ENCODE measurements at places on chromosomes 1 and 21.

- DNase-seq = no peak
Observed at GRCh38 chr1:235632506-235633401, 16.8 kb downstream of the GNG4 start.

- no peak for DNase-seq
Observed at GRCh38 chr21:28464095-28464494, 528.6 kb downstream of the LTN1 start.

- no peak for DNase-seq
Observed at GRCh38 chr1:172390301-172390682, 30.2 kb upstream of the C1orf105 start.

DNA sequence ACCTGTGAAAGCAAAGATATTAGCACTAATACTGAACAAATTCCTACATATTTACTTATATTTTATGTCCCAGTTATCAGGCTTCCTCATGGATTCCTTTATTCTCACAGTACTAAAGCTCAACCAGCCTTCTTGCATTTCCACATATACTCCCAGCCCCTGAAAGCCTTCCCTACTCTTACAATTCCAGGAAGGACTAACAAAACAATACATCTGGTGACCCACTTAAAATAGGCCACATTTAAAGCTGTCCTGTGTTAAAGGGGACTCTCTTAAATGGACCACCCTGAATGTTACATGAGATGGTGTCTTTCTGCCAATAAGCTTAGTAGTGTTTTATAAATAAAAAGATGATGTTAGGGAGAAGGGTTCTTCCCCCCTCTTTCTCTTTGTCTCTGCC, 54.4 kb downstream of the NTMT2 start:
- no peak for DNase-seq

GRCh38 chr1:205211839-205212536, 486 bp upstream of the DSTYK start:
- no peak for DNase-seq

- no peak for DNase-seq
Observed at GRCh38 chr1:110174961-110175360, 24.7 kb downstream of the SLC6A17 start.

GRCh38 chr1:230292689-230293389, 133.3 kb downstream of the PGBD5 start:
- peak; percentile 22 for DNase-seq

- no peak for DNase-seq
Observed at GRCh38 chr1:224523676-224524075, 89.1 kb upstream of the WDR26 start.

GRCh38 chr1:22710701-22711049, at the start of gene EPHB2:
EPHB2 (plus strand) TSS chr1:22710839; CDS start chr1:22710983, 144 bp downstream.
- DNase-seq = no peak

GRCh38 chr1:117093091-117093534, 28.4 kb downstream of the TRIM45 start:
- DNase-seq = no peak

DNA sequence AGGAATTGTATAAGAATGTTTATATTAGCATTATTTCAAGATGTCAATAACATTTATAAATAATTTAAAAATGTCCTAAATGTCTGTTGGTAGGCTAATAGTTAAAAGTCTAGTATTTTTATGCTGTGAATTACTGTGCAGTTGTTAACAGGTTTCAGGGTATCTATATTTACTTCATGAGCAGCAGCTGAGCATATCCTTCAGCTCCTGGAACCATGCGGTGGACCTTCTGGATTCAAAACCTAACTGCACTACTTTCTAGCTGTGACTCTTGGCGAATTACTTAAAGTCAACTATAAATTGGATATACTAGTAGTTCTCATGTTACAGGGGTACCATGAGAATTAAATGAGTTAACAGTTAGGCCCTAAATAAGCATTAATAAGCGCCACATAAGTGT, 3.7 kb downstream of the CEP350 start:
- no peak for DNase-seq

- no peak for DNase-seq
Observed at GRCh38 chr1:30525971-30526651, 197.3 kb downstream of the MATN1 start.

- DNase-seq = no peak
Observed at GRCh38 chr1:23013657-23014056, 2.0 kb downstream of the TEX46 start.

- DNase-seq = no peak
Observed at GRCh38 chr1:96880626-96881025, 159.0 kb downstream of the PTBP2 start.

DNA sequence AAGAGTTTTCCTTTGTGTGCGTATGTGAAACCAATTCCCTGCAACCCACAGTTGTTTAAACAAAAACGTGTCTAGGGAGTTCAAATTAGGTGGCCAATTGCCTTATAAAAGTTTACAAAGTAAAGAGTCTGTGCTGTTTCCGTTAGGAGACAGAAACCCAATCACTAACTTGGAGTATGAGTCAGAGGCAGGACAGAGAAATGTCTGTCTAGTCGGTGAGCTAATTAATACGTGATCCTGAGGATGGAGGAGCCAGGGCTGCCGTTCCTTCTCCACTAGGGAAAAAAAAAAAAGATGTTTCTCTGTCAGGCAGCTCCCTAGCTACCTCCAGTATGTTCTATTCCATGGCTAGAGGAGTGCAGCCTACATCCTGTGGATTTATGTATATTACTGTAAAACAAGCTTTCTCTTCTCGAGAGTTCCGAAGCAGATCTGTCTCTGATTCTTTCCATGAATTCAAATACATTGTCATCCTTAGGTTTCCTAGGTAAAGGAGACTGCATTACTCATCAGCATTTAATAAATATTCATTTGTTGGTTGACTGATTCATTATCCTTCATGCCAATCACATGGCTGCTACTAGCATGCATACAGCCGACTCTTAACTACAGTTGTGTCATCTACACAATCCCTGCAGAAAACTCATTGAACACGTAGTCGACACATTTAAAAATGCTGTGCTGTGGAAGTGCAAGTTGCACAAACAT, 430.6 kb downstream of the KIF26B start:
- peak; percentile 12 for DNase-seq

DNA sequence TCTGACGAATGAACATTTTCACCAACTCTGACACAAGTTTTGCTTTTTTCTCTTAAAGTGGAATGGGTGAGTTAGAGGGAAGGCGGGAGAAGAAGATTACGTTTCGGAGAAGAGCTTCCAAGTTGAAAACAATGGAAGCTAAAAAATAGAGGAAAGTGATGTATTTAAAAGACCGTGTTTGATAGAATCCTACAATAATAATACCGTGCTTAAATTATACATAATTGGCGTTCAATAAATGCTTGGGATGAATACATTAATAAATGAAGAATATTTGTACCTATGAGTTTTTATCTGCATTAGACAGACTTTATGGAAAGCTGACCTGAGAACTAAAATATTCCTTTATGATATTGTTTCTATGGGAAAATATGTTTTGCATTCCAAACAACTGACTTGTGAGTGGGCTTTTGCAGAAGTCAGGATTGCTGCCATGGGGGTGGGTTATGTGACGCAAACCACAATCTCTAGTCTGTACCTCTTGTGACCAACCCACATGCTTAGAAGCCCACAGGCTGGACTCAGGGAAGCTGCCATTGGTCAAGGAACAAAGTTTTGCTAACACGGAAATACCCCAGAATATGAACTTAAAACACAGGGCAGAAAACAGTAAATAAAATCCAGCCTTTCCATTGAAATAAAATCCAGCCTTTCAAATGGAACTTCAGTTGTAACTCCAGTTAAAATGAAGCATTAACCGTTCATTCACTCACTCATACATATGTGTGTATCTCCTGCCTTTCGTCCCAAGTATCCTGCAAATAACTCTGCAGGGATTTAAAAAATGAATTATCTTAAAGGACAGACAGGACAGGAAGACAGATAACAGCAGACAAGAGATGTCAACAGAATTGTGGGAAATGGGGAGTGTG, 21.3 kb upstream of the ATF3 start:
- no peak for DNase-seq

DNA sequence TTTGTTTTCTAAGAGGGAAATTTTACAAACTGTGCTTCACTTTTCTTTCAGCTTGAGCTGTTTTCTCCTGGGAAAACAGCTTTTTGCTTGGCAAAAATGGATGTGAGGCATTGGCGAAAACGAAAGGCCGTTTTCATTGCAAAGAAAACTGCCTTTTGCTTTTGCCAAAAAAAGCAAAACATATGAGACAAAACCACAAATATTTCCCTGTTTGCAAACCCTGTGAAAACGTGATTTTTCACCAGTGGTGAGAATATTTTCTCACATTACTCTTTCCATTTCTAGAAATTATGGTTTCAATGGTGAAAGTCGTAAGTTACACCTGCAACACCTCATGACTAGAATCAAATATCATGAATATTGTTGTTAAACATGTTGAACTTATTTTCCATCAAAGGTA, 74.0 kb upstream of the ZBTB18 start:
- no peak for DNase-seq

DNA sequence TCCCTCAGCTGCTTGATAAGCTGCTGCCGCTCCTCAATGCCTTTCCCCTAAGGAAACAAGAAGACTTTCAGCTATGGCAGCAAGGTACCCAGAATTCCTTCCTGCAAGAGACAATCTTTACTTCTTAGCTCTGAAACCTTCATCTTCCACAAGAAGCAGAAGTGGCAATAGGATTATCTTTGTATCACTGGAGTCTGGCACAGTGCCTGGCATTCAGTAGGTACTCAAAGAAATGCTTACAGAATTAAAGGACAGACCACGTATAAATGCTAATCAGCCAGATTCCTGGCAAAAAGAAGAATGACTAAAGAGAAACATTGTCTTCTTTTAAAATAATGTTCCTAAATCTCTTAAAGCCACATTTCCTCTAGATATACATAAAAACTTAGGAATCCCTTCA, 43.7 kb downstream of the SLC27A3 start:
- DNase-seq = no peak

GRCh38 chr1:56952501-56952900, 13.3 kb downstream of the C8B start:
- no peak for DNase-seq

DNA sequence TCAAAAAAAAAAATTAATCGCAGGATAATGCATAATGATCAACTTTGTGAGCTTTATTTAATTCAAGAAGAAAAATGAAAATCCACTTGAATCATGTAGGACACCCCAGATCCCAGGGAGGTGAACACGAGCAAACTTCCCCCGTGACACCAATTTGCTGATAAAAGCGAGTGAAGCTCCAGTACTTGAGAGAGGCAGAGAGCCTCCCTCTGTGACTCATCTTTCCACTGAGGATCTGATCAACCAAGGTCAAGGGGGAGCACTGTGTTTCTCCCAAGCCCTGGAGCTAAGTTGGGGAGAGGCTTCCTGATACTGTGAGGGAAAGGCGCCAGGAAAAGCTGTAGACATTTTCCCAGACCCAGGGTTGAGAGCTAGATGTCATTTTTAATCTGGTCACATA, 160.9 kb downstream of the SLC44A5 start:
- no peak for DNase-seq

GRCh38 chr1:109802136-109802900, 38.6 kb upstream of the EPS8L3 start:
- no peak for DNase-seq

DNA sequence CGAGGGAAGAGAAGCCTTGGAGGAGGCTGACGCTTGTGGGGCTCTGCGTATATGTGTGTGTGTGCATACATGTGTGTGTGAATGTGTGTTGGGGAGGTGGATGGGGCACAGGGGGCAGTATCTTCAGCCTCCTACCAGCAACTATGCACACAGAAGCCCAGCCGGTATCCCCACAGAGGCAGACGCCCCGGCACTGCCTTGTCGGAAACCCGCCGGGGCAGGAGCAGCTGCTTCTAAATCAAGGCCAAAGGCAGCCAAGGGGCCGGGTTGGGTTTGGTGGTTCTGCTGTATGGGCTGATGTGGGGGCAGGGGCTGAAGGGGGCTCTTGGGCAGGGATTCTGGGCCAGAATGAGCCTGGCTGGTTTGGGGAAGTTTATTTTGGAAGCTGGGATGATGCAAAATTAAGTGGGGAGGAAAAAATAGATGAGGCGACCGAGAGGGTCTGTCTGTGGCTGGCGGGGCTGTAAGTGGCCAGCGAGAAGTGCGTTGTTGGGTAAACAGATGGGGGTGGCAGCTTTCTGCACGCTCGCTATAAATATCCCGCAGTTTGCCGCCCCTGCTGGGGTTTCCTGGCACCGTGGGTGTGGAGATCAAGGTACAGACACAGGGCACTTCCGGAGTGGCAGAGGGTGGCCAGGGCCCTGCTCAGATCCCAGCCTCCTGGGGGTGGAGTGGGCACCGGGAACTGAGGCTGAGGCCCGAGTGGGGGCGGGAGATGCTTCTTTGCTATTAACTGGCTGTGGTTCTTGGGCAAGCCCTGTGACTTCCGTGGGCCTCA, 11.0 kb upstream of the WNT4 start:
- no peak for DNase-seq

- no peak for DNase-seq
Observed at GRCh38 chr1:57795886-57796285, 372.0 kb upstream of the DAB1 start.

- no peak for DNase-seq
Observed at GRCh38 chr1:245325922-245326795, 171.4 kb downstream of the KIF26B start.

Measured in right forelimb (tissue), 1 donor.